ENCODE measurements at places on chromosomes 2 and 18.

- no peak for DNase-seq
These were observed 758.4 kb upstream of the GCFC2 start for GRCh38 chr2:76469066-76469465.

DNA sequence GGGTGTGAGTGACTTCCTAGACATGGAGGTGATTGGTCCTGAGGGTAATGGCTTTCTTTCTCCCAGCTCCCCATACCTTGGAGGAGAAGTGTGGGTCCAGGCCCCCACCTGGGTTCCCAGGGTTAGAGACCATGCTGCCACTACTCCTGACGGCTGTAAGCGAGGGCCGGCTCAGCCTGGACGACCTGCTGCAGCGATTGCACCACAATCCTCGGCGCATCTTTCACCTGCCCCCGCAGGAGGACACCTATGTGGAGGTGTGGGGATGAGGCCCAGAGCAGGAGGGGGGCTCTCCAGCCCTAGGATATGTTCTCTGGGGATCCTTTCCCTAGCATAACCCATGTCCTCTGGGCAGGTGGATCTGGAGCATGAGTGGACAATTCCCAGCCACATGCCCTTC lies 21.8 kb downstream of the CAD start:
- DNase-seq: no peak

DNA sequence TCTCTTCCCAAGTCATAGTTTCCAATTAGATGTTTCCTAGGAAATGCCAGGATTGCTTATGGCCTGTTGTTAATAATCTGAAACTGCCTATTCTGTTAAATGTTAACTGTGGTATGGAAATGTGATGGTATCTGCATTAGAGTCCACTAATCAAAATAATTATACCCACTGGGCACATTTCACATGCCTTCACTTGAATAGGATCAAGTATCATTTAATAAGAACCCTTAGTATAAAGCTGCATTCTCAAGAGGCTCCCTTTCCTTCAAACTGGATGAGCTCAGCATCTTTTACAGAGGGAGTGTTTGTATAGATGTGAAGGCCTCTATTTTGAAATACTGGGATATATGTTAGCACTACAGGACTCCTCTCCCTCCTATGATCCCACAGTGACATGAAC lies 477.2 kb upstream of the VRK2 start:
- no peak for DNase-seq

DNA sequence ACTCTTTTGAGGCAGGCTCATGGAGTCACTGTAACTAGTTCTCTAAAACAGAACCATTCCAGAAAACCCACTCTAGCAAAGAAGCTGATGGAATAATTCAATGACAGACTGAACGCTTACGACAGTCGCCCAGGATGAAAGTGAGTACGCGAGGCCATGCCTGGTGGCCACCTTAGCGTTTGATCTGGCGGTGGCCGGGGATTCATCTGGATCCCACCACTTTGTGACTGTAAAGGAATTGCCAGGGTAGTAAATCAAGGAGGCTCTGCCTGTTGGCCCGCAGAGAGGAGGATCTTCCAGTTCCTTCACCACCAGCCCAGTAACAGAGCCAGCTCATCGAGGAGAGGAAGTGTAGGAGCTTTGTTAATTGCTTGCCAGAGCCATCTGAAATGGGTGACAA lies 34.6 kb downstream of the GREB1 start:
- DNase-seq: no peak

DNA sequence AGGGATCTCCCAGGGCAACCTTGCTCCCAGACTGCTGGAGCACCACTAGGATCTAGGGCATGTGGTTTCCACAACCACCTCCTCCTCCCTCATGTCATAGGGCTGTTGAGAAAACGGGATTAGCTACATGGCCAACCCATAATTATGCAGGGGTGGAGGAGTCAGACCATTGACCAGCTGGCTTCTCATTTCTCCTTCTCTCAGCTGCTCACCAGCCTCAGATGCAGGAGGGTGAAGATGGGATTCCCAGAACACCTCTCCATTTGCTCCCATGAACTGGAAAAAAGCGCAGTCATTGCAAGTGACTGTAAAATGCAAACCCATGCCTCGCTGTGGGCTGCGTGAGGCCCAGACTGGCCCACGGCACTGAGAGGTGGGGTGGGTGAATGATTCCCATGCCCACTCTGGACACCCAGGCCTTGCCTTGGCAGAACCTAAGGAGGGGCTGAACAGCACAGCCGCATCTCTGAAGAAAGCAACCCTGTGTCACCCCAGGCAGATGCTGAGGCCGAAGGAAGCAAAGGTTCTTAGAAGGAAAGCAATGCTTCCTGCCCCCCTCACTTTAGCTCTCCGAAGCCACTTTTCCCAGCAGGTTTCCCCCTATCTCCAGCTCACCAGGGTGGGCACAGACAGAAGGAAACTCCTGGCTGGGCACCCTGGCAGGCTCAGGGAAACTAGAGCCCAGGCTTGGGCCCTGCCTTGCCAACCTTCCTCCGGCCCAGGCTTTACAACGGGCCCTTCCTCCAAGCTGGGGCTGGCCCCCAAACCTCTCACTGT lies 69.6 kb upstream of the RTN4 start:
- no peak for DNase-seq

DNA sequence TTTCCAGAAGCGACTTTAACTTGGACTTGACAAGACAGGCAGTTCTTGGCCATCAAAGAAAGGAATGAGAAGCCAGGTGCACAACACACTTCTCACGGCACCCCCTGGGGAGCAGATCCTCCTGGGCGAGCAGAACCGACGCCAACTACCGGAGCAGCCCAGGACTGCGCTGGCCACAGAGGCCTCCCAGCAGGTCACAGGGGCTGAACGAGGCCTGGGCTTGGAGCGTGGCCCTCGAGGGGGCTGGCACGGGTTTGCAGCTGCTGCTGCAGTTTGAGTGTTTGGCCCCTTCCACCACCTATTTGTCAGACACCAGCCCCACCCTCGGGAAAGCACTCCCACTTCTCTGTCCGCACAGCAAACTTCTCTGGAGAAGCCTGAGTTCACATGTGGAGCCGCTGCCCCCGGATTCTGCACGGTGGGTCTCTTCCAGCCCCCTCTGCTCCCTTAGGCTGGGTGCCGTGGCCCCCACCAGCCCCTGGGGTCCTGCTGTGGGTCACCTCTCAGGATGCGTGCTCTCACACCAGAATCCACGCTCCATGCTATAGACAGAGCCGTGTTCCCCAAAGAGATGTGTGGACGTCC lies 306.7 kb upstream of the SALL3 start:
- DNase-seq: no peak

DNA sequence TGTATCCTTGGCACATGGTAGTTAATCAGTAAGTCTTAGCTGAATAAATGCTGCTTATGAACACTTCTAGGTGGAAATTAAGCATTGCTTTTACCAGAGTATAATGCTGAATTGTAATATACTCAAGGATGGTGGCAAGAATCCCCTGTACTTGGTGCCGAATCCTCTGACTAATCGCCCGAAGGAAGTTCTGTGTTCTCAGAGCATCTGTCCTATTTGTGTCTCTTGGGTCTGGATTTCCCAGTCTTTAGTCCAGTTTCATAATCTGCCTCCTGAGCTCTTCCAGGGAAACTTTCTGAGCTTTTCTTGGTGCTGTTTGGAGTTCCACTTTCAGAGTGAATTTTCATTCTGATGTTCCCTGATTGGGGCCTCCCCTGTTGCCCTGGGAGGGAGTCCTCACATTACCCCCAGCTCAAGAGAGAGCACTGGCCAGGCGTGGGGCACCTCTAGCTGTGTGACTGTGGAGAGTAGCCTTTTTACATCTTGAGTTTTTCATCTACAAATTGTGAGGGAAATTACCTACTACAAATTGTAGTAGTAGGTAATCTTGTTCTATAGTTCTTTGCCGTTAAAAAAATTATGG lies 144.9 kb downstream of the LTBP1 start:
- no peak for DNase-seq

GRCh38 chr2:86566158-86566820 lies 3.0 kb upstream of the CHMP3 start:
- DNase-seq: no peak

All from NCI-H2081 (cell line).